DMS53 (cell line): ENCODE measurements at places on chromosomes 13 and 19.
A peak's percentile ranks its signal among the peaks of the same experiment; 100 is the strongest.

GRCh38 chr13:40095695-40096356 is 440.4 kb downstream of the COG6 start:
- DNase-seq: no peak

DNA sequence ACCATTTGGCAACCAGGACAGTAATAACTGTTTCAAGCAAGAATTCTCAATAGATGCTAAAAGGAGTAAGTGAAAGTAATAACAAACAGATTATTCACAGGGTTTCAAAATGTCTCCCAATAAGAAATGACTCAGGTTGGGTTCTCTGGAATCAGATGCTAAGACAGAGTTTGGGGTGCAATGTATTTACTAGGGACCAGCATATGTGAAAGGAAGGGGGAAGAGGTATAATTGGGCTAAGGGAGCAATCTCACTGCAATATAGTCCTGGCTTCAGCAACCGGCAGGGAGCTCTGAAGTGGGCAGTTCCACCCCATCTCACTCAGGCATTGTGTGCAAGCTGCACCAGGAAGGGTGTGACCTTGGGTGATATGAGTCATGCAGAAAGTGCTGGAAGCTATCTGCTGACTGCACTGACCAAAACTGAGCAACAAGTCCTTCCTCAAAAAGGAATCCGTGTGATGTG is 23.4 kb downstream of the ZDHHC20 start:
- peak; percentile 85 for DNase-seq

DNA sequence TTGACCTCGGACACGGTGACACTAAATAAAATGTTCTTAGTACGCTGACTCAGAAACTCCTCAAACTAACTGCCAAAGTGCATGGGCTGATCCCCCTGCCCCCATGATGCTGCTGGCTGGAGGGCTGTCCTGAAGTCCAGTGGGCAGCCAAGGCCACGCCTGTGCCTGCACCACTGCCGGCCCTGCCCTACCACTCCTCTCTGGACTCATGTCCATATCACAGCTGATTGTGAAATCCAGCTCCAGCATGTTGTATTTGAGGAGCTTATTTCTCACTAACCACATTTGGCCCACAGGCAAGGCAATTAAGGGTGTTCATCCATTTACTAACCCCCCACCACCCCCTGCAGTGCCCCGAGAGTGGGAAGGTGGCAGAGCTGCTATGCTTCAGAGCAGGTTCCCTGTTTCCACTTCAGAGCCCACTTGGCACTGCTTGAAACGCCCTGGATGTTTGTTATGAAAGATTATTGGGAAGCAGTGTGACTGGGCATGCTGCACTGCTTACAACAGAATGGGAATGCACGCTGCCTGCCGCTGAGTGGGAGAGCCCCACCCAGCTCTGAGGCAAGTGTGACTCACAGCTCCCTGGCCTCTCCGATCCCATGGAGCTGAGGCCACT is 114.0 kb downstream of the UQCRFS1 start:
- no peak for DNase-seq

DNA sequence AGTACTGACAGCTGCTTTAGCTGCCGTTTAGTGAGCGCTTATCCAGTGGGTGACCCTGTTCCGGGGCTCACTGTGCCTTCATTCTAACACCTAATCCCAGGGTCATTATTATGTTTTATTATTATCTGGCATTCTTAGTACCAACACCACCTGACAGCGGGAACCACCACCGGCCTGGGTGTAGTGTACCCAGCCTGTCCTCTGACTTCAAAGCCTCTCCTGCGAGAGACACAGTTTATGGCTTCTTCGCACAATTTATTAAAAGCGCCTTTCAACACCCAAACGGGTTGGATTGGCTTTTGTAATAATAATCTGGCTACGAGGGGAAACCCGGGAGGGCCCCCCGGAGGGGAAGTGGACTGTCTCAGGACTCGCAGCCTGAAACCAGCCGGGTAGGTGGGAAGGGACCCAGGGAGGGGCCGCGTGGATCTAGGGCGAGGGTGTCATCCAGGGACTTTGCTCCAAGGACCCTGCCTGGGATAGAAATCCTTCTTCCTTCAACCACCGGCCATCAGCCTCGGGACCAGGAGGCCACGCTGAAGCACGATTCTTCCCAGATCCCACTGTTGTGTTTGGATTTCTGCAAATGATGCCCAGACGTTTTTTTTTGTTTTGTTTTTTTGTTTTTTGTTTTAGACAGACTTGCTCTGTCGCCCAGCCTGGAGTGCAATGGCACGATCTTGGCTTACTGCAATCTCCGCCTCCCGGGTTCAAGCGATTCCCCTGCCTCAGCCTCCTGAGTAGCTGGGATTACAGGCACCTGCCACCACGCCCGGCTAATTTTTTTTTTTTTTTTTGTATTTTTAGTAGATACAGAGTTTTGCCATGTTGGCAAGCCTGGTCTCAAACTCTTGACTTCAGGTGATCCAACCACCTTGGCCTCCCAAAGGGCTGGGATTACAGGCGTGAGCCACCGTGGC is 1.6 kb upstream of the ZBTB7A start:
- peak; percentile 50 for DNase-seq

DNA sequence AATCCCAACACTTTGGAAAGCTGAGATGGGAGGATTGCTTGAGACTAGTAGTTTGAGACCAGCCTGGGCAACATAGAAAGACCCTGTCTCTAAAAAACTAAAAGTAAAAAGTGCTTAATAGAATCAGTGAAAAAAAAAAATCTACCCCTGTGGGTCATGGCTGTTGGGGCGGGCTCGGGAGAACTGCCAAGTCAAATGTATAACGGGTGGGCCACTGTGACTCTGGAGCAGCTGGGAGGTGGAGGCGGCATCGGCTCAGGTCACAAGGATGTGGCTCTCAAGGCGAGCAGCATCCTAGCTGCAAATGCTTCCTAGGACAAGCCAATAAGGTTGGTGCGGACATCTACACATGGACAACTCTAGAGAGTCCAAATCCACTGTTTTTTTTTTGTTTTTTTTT is 30.9 kb downstream of the C19orf47 start:
- no peak for DNase-seq

- peak; percentile 97 for DNase-seq
Measured at GRCh38 chr19:41734585-41734984, 20.7 kb upstream of the CEACAM6 start.

DNA sequence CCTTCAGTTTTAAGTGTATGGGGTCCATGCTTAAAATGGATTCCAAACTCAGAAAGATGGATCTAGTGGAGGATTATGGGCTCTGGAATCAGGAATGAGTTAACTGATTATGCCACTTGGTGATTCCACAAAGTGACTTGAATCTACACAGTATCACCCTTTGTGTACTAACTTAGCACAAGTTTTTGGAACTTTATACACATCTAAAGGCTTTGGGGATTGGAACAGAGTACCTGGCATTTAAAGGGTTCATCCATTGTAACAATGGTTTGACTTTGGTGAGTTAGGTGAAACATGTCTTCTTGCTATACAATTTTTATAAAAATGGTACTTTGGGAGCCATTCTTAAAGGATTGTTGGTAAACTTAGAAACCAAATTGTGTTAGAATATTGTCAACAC is 1.1 kb downstream of the RPL21 start:
- DNase-seq: no peak

GRCh38 chr13:21008026-21008425 is 53.4 kb downstream of the LATS2 start:
- no peak for DNase-seq
